ENCODE measurements at places on chromosomes 5 and 9.

DNA sequence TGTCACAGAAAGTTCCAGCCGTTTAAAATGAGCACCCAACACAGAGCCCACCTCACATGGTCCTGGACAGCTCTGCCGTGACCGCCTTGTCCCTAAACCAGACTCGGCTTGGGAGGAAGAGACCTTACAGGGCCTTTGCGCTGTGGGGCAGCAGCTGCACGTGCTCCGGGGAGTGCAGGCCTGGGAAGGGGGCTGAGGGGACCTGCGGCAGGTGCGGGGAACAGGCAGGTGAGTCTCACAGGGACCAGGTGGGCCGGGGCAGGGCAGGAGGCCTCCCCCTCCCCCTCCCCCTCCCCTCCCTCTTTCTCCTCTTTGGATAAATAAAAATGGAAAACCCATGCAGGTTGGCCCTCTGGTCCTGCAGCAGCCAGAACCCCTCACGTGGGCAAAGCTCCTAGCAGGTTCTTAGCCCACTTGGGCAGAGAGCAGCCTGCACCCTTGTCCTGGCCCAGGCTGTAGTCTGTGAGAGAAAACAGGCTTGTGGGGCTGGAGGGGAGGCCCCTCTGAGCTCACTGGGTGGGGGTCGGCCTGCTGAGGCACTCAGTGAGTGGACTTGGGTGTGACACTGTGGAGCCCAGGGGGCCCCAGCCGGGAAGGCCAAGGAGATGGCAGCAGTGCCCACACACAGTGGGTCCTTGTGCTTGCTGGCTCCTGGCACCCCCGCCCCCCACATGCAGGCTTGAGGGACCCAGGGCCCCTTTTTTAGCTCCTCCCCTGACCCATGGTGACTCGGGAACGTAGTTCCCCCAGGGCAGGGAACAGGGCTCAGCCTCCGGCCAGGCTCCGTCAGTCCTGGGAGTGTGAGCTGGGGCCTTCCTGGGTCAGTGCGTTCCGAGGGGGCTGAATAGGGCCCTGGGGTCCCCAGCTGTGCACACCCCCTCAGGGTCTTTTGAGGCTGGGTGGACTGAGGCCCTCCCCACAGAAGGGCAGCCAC is 40.0 kb upstream of the CACNA1B start:
- no peak overlapping the region for H3K27ac ChIP-seq
- no peaks in the 10 kb centered on the region for H3K4me1 ChIP-seq
- no peak overlapping the region for H3K4me3 ChIP-seq
- H3K27me3 ChIP-seq, result no peaks in the 10 kb centered on the region
- no peak for DNase-seq

- peaks cover 17% of the 10 kb centered on the region for H3K27me3 ChIP-seq
- no peak within 1 kb of the TSS for H3K4me3 ChIP-seq
- no peaks in the 10 kb centered on the region for H3K36me3 ChIP-seq
- DNase-seq, result no peak
- H3K4me1 ChIP-seq, result peaks cover 13% of the 10 kb centered on the region
Measured at GRCh38 chr5:170105642-170106611, at the start of gene FOXI1. Gene FOXI1 (plus strand): TSS chr5:170105897. CDS start chr5:170105958, 61 bp downstream.

GRCh38 chr5:87307796-87308423 is 40.2 kb downstream of the RASA1 start:
- no peaks in the 10 kb centered on the region for H3K27me3 ChIP-seq
- peaks cover 50% of the 10 kb centered on the region for H3K36me3 ChIP-seq
- peaks cover 8% of the 10 kb centered on the region for H3K4me1 ChIP-seq
- no peak overlapping the region for H3K4me3 ChIP-seq
- no peak for DNase-seq

- DNase-seq, result no peak
- H3K4me1 ChIP-seq, result peaks cover 15% of the 10 kb centered on the region
- peaks cover 5% of the 10 kb centered on the region for H3K27me3 ChIP-seq
- H3K4me3 ChIP-seq, result no peak overlapping the region
- no peak overlapping the region for H3K27ac ChIP-seq
Measured at GRCh38 chr5:137200906-137201700, 298.0 kb downstream of the SPOCK1 start.

GRCh38 chr5:143448518-143448917 is 45.0 kb upstream of the NR3C1 start:
- peaks cover 5% of the 10 kb centered on the region for H3K27me3 ChIP-seq
- peaks cover 5% of the 10 kb centered on the region for H3K4me1 ChIP-seq
- H3K36me3 ChIP-seq, result no peaks in the 10 kb centered on the region

- H3K4me3 ChIP-seq, result no peak overlapping the region
- H3K4me1 ChIP-seq, result no peaks in the 10 kb centered on the region
- H3K27ac ChIP-seq, result no peak overlapping the region
- no peak for DNase-seq
Measured at GRCh38 chr5:41738710-41739354, 131.4 kb downstream of the OXCT1 start.

DNA sequence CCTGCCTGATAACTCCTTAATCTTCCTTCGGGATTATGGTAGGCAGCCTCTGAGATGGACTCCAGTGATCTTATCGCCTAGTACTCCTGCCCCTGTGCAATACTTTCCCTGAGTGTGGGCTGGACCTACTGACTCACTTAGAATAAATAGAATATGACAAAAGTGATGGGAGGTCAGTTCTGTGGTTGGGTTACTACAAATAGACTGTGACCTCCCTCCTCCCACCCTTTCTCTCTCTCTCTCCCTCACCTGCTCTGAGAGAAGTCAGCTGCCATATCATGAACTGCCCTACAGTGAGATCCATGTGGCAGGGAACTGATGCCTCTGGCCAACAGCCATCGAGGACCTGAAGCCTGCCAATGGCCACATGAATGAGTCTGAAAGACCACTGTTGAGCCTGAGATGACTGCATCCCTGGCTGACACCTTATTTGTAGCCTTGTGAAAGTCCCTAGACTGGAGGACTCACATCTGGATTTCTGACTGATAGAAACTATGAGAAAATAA is 31.7 kb downstream of the NRG2 start:
- no peaks in the 10 kb centered on the region for H3K36me3 ChIP-seq
- H3K4me1 ChIP-seq, result no peaks in the 10 kb centered on the region
- H3K27ac ChIP-seq, result no peak overlapping the region
- no peak overlapping the region for H3K4me3 ChIP-seq
- no peak for DNase-seq

GRCh38 chr5:111126896-111127295 is 34.7 kb downstream of the WDR36 start:
- DNase-seq, result no peak
- no peak overlapping the region for H3K4me3 ChIP-seq
- no peaks in the 10 kb centered on the region for H3K4me1 ChIP-seq
- no peaks in the 10 kb centered on the region for H3K27me3 ChIP-seq

- H3K36me3 ChIP-seq, result no peaks in the 10 kb centered on the region
- no peaks in the 10 kb centered on the region for H3K27me3 ChIP-seq
- H3K4me3 ChIP-seq, result no peak overlapping the region
Measured at GRCh38 chr5:170387775-170388639, 1.2 kb downstream of the KCNMB1 start.

DNA sequence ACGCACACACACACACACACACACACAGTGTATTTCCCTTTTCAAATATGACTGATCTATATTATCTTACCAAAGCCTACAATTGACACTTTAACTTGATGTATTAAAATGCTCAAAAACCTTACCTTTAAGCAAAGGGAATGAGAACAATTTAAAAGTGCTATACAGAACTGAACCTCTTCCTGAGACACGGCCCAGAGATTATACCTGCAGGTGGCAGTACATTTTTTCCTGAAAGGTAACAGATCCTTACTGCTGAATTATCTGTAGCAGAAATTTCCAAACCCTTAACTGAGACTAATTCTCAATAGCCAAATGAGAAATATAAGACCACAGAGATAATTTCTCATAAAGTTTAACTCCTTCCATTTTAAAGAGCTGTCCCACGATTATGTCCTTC is 91.1 kb downstream of the MYO10 start:
- peaks cover 49% of the 10 kb centered on the region for H3K4me1 ChIP-seq
- H3K27me3 ChIP-seq, result no peaks in the 10 kb centered on the region
- no peak for DNase-seq
- no peak overlapping the region for H3K4me3 ChIP-seq
- peaks cover 13% of the 10 kb centered on the region for H3K36me3 ChIP-seq

GRCh38 chr9:124205686-124206352 is 51.9 kb upstream of the NEK6 start:
- no peak overlapping the region for H3K4me3 ChIP-seq
- H3K27me3 ChIP-seq, result peaks cover 11% of the 10 kb centered on the region
- DNase-seq, result no peak
- no peaks in the 10 kb centered on the region for H3K36me3 ChIP-seq
- no peak overlapping the region for H3K27ac ChIP-seq

DNA sequence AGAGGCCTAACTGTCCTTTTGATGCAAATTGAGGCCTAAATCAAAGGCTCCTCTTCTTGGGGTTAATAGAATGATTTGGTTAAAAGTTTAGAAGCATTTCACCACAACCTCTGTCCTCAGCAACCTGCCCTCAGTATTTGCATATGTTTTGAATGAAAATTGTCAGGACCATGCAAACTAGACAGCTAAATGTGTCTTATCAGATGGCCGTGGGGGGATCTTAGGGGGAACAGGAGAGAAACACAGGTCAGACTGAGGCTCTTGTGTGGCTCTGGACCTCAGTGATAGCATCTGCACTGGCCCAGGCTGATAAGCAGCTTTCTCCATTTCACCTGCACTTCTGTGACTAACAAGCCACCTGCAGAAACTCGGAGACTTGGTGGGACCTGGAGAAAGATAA is 49.0 kb downstream of the FOXI1 start:
- H3K27me3 ChIP-seq, result peaks cover 7% of the 10 kb centered on the region
- H3K36me3 ChIP-seq, result no peaks in the 10 kb centered on the region
- no peak overlapping the region for H3K27ac ChIP-seq
- H3K4me3 ChIP-seq, result no peak overlapping the region

DNA sequence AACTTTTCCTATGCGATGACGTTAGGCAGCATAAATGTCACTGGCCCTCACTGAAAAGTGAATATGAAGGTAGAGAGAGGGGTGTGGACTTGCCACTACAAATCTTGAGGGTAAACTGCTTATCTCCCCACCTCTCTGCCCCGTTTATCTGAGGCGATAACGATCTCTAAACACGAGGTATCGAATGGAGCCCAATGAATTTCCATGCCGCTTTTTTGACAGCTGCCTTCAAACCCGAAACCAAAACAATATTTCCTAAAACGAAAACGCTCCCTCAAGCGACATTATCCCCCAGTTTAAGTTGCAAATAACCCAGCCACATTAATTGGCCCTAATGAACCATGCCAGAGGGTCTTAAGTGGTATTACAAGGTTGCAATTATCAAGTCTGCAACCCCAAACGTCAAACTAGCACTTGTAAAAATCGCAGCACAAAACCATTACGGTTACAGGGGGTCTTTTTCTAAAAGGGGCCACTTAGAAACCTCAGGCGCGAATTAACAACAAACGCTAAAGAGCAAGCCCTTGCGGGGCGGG is 1.4 kb downstream of the NR3C1 start:
- no peak for DNase-seq
- H3K36me3 ChIP-seq, result no peaks in the 10 kb centered on the region
- peaks cover 37% of the 10 kb centered on the region for H3K4me1 ChIP-seq
- H3K4me3 ChIP-seq, result peak overlapping the region; percentile 88

GRCh38 chr5:144467792-144468191 is 297.1 kb downstream of the KCTD16 start:
- peaks cover 33% of the 10 kb centered on the region for H3K4me1 ChIP-seq
- H3K27ac ChIP-seq, result no peak overlapping the region
- DNase-seq, result peak; percentile 10
- H3K36me3 ChIP-seq, result no peaks in the 10 kb centered on the region
- H3K27me3 ChIP-seq, result no peaks in the 10 kb centered on the region

- H3K27me3 ChIP-seq, result peaks cover 4% of the 10 kb centered on the region
- no peak overlapping the region for H3K4me3 ChIP-seq
- H3K36me3 ChIP-seq, result no peaks in the 10 kb centered on the region
- H3K27ac ChIP-seq, result no peak overlapping the region
- H3K4me1 ChIP-seq, result peaks cover 30% of the 10 kb centered on the region
- DNase-seq, result no peak
Measured at GRCh38 chr5:1239505-1240251, 14.5 kb downstream of the SLC6A18 start.

- no peak overlapping the region for H3K27ac ChIP-seq
- H3K27me3 ChIP-seq, result peaks cover 5% of the 10 kb centered on the region
- DNase-seq, result no peak
Measured at GRCh38 chr9:84463272-84463671, 122.7 kb upstream of the SLC28A3 start.

GRCh38 chr9:136053757-136054142 is 41.3 kb downstream of the NACC2 start:
- H3K27me3 ChIP-seq, result peaks cover 32% of the 10 kb centered on the region
- peaks cover 41% of the 10 kb centered on the region for H3K4me1 ChIP-seq

DNA sequence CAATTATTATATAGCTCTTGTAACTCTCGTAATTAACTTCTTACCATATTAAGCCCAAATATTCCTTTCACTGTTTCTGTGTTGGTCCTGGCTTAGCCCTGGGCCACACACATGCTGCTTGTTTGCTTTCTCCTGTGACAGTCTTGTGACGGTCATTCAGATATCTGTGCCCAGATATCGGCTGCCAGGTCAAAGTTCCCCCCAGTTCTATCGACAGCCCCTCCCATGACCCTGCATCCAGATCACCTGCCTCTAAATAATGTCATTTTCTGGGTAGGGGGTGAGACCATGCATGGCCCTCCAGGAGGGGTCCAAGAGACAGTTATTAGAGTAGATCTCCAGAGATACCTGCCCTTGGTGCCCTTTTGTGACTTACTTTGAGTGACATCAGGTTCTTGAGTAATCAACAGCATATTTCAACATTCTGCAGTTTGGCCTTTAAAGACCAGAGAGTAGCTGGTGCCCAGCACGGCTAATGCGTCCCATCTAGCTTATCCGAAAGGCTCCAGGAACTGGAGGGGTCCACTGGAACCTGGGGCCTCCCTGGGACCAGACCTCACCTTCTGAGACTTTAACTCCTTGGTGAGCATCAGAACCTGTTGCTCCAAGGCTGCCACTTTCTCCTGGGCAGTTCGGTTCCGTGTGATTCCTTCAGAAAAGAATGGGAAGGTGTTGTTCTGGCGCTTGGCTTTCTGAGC is 26.9 kb downstream of the TBC1D2 start:
- H3K27me3 ChIP-seq, result peaks cover 1% of the 10 kb centered on the region
- peaks cover 32% of the 10 kb centered on the region for H3K4me1 ChIP-seq
- no peak for DNase-seq
- no peak overlapping the region for H3K27ac ChIP-seq
- no peaks in the 10 kb centered on the region for H3K36me3 ChIP-seq

DNA sequence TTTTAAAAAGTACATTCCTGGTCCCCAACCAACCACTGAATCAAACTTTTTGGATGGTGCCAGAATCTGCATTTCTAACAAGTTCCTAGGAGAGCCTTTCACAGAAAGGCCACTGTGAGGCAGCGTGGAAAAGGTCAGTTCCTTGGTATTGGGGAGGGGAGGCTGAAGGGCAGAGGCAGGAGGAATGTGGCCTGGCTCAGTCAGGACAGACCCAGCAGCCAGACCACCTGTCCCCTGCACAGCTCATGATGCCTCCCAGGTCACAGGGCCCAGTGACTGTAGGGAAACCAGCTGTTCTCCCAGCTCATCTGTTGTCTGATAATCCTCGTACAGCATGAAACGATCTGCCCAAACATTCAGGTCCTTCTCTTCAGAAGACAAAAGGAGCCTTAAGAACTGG is 132.9 kb downstream of the LHFPL2 start:
- peak overlapping the region; percentile 39 for H3K27ac ChIP-seq
- H3K36me3 ChIP-seq, result peaks cover 76% of the 10 kb centered on the region
- H3K4me3 ChIP-seq, result no peak overlapping the region
- DNase-seq, result no peak
- no peaks in the 10 kb centered on the region for H3K27me3 ChIP-seq
- H3K4me1 ChIP-seq, result peaks cover 64% of the 10 kb centered on the region

GRCh38 chr5:82276800-82277612 is 1.1 kb downstream of the RPS23 start:
- peaks cover under 1% of the 10 kb centered on the region for H3K27me3 ChIP-seq
- DNase-seq, result no peak
- H3K4me3 ChIP-seq, result peak overlapping the region; percentile 97
- H3K4me1 ChIP-seq, result peaks cover 60% of the 10 kb centered on the region
- peak overlapping the region; percentile 100 for H3K27ac ChIP-seq
